Activated CD8-positive, alpha-beta memory T cell treated with anti-CD3 and anti-CD28 coated beads for 1 hour (primary cell): ENCODE measurements at places on chromosomes 12 and 14.

- no peak for DNase-seq
These were observed 286.9 kb upstream of the PRKD1 start for GRCh38 chr14:30214461-30215090.

DNA sequence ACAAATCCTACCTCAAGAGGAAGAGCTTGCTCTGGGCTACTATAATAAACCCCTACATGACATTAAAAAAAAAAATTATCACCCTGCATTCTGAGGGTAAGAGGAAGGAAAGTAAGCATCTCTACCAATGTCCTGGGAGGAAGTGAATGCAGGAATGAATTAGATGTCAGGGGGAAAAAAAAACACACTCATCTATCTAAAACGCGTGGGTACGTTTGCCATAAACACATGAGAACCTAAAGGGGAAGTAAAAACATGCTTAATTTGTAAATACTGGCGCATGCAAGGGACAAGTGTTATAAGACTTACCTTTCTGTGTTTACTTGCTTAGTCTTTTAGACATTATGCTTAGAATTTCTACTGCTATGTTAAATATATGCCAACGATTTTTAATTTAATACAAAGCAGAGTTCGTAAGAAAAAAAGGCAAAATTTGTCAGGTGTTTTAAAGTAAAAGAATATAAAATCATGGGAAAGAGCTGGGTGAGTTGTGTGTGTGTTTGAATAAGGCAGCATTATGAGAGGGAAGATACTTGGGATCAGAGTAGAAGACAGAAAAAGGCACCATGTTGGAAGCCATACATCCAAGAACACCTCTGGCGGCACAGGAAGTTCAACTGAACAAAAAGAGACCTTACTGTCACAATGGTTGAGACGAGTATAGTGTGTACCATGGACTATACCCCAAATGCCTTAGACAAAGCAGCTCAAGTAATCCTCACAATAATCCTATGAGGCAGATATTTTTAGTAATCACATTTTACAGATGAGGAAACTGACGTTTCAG, 1.5 kb downstream of the TMED8 start:
- no peak for DNase-seq

DNA sequence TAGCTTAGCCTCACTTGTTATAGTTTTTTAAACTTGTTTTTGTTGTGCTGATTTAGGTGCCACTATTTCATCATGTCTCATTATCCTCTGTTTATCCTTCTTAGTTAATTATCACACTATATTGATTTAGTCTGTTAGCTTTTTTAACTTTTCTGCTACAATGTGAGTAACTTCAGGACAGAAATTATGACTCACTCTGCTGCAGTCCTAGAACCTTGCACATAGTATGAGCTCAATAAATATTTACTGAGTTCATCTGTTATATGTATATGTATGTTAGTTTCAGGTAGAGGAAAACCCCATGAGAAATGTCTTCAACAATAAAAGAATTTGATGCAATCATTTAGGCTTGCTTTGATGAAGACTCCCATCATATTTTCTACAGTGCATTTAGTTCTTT, 224.3 kb upstream of the NAV3 start:
- DNase-seq: no peak

GRCh38 chr12:1716215-1716862, 25.5 kb downstream of the ADIPOR2 start:
- DNase-seq: no peak
